Pulmonary artery endothelial cell (primary cell): ENCODE measurements at places on chromosomes 3 and 15. TPM values are rescaled to one million over a fixed set of nuclear protein-coding genes. Genes with fewer than 3 reads are reported as not detected.
A peak's percentile ranks its signal among the peaks of the same experiment; 100 is the strongest.

Gene SLC28A2
- total RNA-seq = not detected in 2 replicates

Gene GOLGA6D
- total RNA-seq = not detected in 2 replicates

Gene OXNAD1
- 13.9 and 14.4 TPM in 2 replicates for total RNA-seq

Gene SATB1
- total RNA-seq = 7.0 and 17.5 TPM in 2 replicates

Gene HESX1
- total RNA-seq = 0.14 and 0.40 TPM in 2 replicates

Gene POLQ
- 5.9 and 12.5 TPM in 2 replicates for total RNA-seq

Gene ACP3
- not detected in 2 replicates for total RNA-seq

Gene C3orf33
- total RNA-seq = 1.2 and 2.7 TPM in 2 replicates

Gene SLC35G2
- total RNA-seq = 15.6 and 24.9 TPM in 2 replicates

- no peak for DNase-seq
Measured at GRCh38 chr3:72157748-72158638, 373.0 kb upstream of the PROK2 start.

DNA sequence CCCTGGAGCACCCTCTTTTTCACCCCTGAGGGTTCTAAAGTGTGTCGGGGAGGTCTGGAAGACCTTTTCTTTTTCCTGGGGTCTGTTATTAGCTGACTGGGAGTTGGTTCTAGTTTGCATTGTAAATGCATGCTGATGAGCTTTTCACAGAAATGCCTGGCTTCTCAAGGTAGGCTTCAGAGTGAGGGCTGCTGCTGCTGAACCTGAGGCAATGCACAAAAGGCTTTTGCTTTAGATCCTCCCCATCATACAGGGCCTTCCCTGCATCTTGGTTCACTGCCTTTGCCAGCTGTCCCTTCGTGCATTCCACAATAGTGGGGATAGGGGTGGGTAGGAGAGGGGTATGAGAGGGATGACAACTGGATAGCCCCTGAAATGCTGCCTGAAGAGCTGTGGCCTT, 46.6 kb downstream of the FAH start:
- no peak for DNase-seq

- no peak for DNase-seq
Measured at GRCh38 chr15:32704395-32704981, 13.3 kb upstream of the GREM1 start.

- no peak for DNase-seq
Measured at GRCh38 chr3:149235599-149236424, 14.2 kb upstream of the CP start.

- DNase-seq = no peak
Measured at GRCh38 chr15:90885432-90886290, 1.4 kb downstream of the FES start.

DNA sequence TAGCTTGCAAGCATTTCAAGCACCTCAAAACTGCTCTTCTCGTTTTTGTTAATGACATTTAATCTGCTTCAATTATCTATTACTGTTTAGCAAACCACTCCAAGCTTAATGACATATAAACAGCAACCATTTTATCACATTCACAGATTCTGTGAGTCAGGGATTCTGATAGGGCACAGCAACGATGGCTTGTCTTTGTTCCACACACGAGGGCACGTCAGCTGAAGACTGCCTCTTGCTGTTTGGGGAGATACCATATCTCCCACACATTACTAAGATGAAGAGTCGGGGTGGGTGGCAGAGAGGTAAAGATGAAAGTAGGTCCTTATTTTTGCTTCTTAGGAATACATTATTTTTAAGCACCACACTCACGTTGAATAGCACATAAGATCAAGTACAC, 19.3 kb downstream of the CPOX start:
- DNase-seq = no peak

DNA sequence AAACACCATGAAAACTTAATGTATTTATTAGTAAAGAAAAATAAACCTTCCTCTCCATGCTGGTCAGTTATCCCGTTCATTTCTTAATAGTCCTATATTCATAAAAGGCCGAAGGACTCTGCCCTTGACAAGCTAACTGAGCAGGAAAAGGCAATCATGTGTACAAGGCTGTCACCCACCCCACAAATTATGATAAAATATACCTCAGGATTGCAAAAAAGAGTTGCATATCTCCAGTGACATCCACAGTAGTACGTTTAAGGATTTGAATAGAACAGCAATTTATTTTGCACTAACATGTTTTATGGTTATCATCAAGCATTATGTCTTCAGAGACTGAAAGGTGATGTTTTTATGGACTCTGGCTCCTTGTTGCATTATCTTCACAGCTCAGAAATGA, 157.6 kb downstream of the FOXB1 start:
- no peak for DNase-seq

- no peak for DNase-seq
Measured at GRCh38 chr3:127959873-127960272, 44.8 kb downstream of the KBTBD12 start.

- peak; percentile 73 for DNase-seq
Measured at GRCh38 chr3:12508291-12508700, 24.0 kb downstream of the TSEN2 start.

DNA sequence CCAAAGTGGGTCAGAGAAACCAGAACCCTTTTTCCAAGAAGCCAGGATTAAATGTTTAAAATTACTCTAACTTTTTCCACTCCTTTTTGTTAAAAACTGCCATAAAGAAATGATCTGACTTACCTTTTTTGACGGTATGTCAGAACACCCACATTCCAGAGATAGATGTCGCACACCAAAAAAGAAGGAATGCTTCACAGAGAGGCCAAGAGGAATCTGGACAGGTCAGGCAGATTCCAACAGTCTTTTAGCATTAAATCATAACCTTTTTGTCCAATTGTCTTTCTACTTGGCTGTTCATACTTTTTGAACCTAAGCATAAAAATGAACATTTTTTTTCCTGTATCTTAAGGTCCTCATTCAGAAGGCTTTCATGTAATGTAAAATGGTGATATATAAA, 846.9 kb downstream of the NSUN3 start:
- DNase-seq = no peak

DNA sequence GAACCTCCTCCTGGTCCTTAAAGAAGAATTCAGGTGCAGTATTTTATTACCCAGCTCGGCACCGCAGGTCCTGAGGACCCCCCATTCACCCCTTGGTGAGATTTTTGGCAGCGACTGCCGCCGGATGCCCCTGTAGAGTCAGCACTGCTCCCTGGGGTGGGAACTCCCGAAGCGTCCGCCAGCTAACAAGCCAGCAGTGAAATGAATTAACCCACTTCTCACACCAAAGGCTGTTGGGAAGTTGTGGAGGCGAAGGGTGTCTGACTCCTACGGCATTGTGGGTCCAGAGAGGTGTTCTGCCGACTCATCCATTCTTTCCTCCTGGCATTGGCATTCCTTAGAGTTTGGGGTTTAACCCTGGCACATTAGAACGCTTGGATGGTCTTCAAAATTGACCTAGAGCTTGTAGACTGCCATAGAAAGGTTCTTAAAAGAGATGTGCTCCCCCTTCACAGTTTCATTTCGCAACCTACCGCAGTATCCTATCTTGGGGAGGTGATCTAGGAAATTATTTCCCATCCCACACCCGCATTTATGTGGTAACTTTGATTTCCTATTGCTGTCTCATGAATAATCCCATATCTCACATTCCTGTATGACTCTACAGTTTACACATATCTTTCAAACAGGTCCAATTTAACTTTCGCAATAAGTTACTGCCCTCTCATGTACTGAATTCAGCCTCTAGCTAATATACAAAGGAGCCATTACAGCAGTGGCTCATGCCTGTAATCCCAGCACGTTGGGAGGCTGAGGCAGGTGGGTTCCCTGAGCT, 879 bp upstream of the EIF5A2 start:
- no peak for DNase-seq
